Endothelial cell of umbilical vein (primary cell): ENCODE measurements at places on chromosomes 12 and 14. TPM values are rescaled to one million over a fixed set of nuclear protein-coding genes. Genes with fewer than 3 reads are reported as not detected.

The ERP27 gene
- total RNA-seq = 0.88 and 1.4 TPM in 2 replicates

The LRTM2 gene
- total RNA-seq = not detected in 2 replicates

The WNT1 gene
- total RNA-seq = not detected in 2 replicates

The ITGA7 gene
- 0.84 and 1.0 TPM in 2 replicates for total RNA-seq

The RNASE7 gene
- total RNA-seq = not detected in 2 replicates

The BCL11B gene
- total RNA-seq = 0.07 TPM in 2 replicates

The SDSL gene
- 3.7 and 5.7 TPM in 2 replicates for total RNA-seq

The ETFBKMT gene
- total RNA-seq = 2.4 and 3.1 TPM in 2 replicates

The DBX2 gene
- not detected in 2 replicates for total RNA-seq

The IFNG-AS1 gene
- not detected in 2 replicates for total RNA-seq

The KCNH5 gene
- not detected in 2 replicates for total RNA-seq

The RXYLT1 gene
- 13.1 and 15.8 TPM in 2 replicates for total RNA-seq

The SRSF5 gene
- 253 and 276 TPM in 2 replicates for total RNA-seq

The SH2B3 gene
- 97.9 and 111 TPM in 2 replicates for total RNA-seq

The DEPDC4 gene
- total RNA-seq = 0.44 and 0.66 TPM in 2 replicates

The CCDC196 gene
- not detected in 2 replicates for total RNA-seq

The SDR9C7 gene
- total RNA-seq = not detected in 2 replicates

The SCN8A gene
- total RNA-seq = 20.2 and 20.4 TPM in 2 replicates

The NR1H4 gene
- not detected in 2 replicates for total RNA-seq

The LBHD2 gene
- not detected in 2 replicates for total RNA-seq

The CIDEB gene
- total RNA-seq = 4.6 and 5.2 TPM in 2 replicates

The SPRYD4 gene
- 3.4 and 3.5 TPM in 2 replicates for total RNA-seq

The CD27 gene
- total RNA-seq = not detected in 2 replicates

The VASH1 gene
- 168 and 246 TPM in 2 replicates for total RNA-seq

The SRGAP1 gene
- total RNA-seq = 10.8 and 16.3 TPM in 2 replicates

The VRTN gene
- not detected in 2 replicates for total RNA-seq

The SVOP gene
- not detected in 2 replicates for total RNA-seq

The CD163L1 gene
- total RNA-seq = 7.5 and 10.7 TPM in 2 replicates

The PLEKHD1 gene
- total RNA-seq = not detected in 2 replicates

The GXYLT1 gene
- total RNA-seq = 23.0 and 23.4 TPM in 2 replicates

The AREL1 gene
- total RNA-seq = 46.4 and 50.3 TPM in 2 replicates

The TEX52 gene
- total RNA-seq = not detected in 2 replicates

The METTL25 gene
- 8.5 and 10.4 TPM in 2 replicates for total RNA-seq

The GZMH gene
- not detected in 2 replicates for total RNA-seq

The CNTN1 gene
- 0.07 TPM in 1 of 2 replicates, not detected in the other for total RNA-seq

The ADAM20 gene
- 0.44 and 0.66 TPM in 2 replicates for total RNA-seq

The BBOF1 gene
- total RNA-seq = 2.2 and 2.3 TPM in 2 replicates

The FAM186B gene
- 0.21 and 0.33 TPM in 2 replicates for total RNA-seq

The SYNDIG1L gene
- not detected in 2 replicates for total RNA-seq
